Stimulated activated naive CD4-positive, alpha-beta T cell (primary cell): ENCODE measurements at places on chromosomes 5 and 9.

- DNase-seq, result no peak
Measured at GRCh38 chr5:54718656-54719055, 201.1 kb downstream of the SNX18 start.

GRCh38 chr5:119945691-119946090 lies 316.3 kb downstream of the FAM170A start:
- DNase-seq, result no peak

DNA sequence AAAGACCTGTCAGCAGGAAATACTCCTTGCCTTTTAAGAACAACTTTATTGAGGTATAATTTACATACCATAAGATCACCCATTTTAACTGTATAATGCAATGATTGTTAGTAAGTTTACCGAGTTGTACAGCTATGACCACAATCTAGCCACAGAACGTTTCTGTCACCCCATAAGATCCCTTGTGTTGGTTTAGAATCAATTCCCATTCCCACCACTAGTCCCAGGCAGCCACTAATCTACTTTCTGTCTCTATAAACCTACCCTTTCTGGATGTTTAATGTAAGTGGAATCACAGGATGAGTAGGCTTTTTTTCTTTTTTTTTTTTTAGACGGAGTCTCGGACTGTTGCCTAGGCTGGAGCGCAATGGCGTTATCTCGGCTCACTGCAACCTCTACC lies 4.4 kb downstream of the GPR107 start:
- no peak for DNase-seq

GRCh38 chr9:82543726-82544125 lies 519.2 kb downstream of the RASEF start:
- DNase-seq, result no peak

- no peak for DNase-seq
Measured at GRCh38 chr5:122770477-122770876, 4.4 kb upstream of the SNX2 start.

- DNase-seq, result no peak
Measured at GRCh38 chr9:96486386-96487028, 36.5 kb downstream of the HABP4 start.

GRCh38 chr9:129547869-129548570 lies 72.9 kb downstream of the C9orf50 start:
- no peak for DNase-seq

GRCh38 chr5:115831163-115831768 lies 10.1 kb downstream of the ATG12 start:
- no peak for DNase-seq

DNA sequence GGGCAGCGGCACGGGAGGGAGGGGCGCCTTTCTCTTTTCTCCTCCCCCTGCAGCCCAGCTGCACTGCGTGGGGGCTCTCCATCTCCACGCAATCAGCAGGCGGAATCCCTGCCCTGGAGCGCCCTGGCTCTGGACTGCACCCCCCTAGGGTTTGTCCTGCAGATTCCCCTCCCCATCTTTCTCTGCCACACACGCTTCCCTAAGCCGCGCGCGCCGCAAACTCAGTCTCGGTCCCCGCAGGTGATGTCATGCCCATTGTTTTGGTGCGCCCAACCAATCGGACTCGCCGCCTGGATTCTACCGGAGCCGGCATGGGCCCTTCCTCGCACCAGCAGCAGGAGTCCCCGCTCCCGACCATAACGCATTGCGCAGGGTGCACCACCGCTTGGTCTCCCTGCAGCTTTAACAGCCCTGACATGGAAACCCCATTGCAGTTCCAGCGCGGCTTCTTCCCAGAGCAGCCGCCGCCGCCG lies at the start of gene KCNN2:
KCNN2 (plus strand) TSS at position 347 of the 473 bp plus-strand sequence; CDS start at position 417, 70 bp downstream.
- DNase-seq, result no peak

DNA sequence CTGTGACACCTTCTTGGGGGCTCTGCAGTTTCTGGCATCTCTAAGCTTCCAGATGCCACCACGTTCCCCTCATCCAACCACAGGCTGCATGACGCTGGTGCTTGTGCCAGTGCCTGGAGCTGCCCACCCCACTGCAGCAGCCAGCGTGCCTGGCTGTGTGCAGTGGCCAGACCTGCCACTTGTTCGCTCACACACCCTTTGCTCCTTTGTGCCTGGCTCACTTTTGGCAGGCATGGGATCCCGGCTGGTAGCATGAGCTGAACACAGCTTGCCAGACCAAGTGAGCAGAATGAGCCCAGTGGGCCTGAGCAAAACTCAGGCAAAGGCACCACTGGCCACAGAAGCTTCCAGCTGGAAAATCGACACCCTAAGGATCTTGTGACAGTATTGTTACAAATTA lies 562.9 kb upstream of the ACO1 start:
- no peak for DNase-seq

GRCh38 chr9:79955300-79955699 lies 383.5 kb downstream of the TLE4 start:
- no peak for DNase-seq

GRCh38 chr5:126801174-126801991 lies 24.4 kb downstream of the LMNB1 start:
- no peak for DNase-seq

GRCh38 chr9:109590966-109591365 lies 92.9 kb upstream of the PTPN3 start:
- DNase-seq, result no peak

- no peak for DNase-seq
Measured at GRCh38 chr5:98110791-98111190, 662.7 kb upstream of the RGMB start.

GRCh38 chr5:51398875-51399642 lies 15.8 kb downstream of the ISL1 start:
- no peak for DNase-seq

GRCh38 chr9:113398796-113399195 lies 2.3 kb downstream of the ALAD start:
- DNase-seq, result no peak

DNA sequence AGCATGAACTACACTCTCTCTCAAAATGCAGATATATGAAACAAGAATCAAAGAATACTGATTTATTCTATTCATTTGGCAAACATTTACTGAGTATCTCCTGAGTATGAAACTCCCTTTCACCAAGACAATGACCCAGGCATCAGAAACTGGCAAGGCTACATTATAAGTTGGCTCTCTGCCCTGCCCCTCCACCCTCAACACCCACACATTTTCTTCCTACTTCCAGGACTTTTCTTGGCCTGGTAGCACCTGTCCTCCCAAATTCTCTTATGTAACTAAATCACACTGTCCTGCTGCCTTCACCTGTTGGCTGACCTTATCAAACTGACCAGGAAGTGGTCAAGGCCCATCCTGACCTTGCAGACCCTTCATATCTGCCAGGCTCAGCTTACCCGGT lies 3.5 kb downstream of the RASEF start:
- no peak for DNase-seq

GRCh38 chr5:37836592-37837413 lies 3.0 kb downstream of the GDNF start:
- DNase-seq, result no peak

- DNase-seq, result no peak
Measured at GRCh38 chr9:5269249-5269715, 35.2 kb downstream of the RLN2 start.

DNA sequence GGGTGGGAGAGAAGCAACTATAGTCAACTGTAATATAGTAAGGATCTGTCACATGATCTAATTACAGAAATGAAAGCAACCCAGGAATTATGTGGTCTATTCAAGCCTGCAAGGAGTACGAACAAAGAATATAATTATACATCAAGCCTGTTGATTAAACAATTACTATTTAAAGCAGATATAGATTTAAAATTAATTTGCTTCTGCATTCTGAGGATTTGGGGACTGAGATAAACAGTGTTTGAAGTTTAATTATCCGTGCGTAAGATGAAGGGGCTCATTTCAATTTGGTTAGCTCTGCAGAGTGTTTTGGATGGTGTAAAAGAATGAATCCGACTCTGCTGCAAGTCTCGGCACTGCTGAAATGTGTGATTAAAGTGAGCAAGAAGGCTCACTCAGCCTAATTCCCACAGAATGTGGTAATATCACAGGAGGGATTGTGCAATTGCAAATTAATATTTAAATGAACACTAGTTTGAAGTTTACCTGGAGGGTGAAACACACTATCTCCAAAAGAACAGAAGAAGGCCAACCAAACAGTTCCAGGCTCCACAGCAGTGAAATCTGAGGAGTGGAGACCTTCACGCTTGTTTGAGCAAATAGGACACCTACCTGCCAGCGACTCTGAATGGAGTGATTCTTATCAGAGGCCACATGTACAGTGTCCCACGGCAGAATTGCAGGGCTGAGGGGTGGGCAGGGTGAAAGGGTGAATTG lies 420.6 kb upstream of the SLC30A5 start:
- no peak for DNase-seq

DNA sequence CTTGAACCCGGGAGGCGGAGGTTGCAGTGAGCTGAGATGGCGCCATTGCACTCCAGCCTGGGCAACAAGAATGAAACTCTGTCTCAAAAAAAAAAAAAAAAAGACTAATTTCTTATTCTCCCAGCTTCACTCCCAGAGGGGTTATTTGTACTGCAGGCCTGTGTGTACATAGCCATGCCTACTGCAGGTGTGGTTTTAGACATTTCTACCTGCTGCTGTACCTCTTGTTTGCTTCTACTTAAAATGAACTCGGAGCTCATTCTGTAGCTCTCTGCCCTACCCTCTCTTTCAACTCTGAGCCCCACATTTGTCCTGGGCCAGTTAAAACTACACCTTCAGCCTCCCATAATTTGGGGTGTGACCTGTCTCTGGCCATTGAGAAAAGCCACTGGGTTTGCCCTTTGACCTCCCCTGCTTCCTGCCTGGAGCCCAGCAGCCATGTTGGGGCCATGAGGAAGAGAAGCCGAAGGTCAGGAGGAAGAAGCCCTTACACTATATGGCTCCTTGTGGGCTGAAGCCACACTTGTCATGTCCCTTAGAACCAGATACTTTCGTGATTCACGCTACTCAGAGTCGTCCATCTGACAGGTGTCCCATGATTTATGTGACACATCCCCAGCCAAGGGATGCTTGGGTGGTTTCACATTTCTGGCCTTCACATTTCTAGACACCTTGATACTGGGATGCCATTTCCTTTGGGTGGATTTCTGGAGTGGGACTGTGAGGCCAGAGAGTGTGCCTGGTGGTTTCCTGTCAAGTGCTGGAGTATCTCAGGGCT lies 9.4 kb upstream of the CARD19 start:
- DNase-seq, result no peak

DNA sequence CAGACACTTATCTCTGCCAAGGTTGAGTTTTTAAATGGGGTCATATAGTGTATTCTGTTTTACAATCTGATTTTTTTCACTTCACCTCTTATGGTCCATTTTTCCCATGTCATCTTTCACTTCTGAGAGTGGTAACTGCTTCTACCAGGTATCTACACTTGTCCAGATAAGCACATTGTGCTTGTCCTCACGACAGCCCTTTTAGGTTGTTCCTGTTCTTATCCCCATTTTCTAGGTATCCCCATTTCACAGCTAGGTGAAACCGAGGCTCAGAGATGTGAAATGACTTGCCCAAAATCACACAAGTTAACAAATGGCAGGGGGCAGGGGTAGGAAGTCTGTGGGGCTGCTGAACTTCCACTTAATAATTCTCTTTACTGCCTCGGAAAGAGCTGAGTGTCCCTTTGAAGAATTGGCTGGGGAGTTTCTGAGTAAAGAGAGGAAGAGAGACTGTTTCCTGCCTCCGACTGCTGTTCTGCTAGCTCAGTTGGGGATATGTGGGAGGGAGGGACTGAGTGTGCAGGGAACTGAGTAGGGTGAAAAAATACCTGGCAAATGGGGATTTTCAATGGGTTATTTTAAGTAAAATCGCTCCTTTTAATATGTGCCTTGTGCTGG lies 255.4 kb downstream of the GRIA1 start:
- DNase-seq, result no peak

DNA sequence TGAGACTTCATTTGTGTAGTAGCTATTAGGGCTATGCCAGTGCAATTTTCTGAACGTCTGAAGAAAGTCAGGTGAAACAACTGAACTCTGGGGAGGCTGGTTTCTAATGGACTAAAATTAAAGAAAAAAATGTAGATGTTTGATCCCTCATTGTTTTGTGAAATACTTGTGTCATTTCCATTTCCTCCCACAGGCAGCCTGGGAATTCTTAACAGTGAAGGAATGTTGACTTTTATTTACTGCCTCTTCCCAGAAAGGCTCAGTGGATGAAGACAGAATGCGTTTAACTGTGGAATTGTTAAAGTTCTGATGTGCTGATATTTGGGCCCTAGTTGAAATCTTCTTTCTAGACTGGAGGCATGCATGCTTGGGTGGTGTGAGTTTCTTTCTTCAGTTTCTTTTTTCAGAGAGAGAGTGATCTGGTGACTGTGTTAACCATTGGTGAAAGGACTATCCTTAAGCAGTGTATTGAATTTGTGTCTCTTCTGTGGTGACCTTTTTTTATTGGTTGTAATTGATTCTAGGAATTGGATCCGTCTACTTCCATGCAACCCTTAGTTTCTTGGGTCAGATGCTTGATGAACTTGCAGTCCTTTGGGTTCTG lies 15.5 kb downstream of the ACER2 start:
- DNase-seq, result no peak

GRCh38 chr9:95250462-95251221 lies 66.9 kb downstream of the FANCC start:
- DNase-seq, result no peak

DNA sequence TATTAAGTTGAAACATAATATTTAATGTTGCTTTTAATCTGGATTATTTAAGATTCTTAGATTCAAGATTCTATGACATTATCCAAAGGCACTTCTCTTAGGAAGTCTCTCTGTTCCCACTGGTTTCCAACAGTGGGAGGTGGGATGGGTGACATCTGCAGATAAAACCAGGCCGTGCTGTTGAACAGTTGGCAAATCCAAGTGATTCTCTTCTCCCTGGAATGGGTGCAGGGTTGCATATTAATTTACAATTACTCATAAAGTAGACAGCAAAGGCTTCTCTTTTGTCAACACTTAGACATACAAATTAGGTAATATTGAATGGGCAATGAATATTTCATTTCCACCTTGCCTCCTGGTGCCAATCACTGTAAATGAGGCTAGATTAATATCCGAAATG lies 233.7 kb upstream of the IL12B start:
- DNase-seq, result no peak

DNA sequence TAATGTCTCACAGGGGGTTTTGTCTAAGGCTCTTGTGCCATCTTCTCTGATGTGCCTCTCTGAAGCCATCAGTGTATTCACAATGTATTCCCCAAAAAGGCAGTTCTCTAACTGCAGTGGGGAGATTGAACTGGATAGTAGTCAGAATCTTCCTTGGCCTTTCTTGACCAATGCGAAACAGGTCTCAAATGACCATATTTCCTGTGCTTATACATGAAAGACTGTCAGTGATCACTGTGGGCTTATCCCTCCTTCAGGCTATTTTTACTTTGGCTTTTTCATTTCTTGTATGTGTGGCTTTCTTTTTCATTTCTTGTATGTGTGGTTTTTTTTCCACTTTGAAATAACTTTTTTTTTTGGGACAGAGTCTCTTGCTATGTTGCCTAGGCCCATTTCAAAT lies 19.7 kb downstream of the HMGXB3 start:
- DNase-seq, result no peak

DNA sequence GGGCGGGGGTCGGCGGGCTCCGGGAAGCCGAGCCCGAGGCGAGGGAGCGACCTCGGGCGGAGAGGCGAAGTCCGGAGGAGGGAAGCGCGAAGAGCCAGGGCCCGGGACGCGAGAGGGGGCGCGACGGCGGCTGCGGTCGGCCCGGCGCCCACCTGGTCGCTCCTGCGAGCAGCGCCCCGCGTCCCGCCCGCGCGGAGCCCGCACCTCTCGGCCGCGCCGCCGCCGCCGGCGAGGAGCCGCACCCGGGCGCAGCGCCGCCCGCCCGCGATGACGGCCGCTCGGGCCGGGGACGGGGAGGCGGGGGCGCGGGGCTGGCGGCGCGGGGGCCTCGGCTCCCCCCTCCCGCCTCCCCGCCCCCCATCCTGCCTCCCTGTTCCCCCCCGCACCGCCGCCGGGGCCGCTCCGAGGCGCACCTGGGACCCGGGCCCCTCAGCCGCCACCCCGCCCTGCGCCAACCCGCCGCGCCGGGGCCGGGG lies 2.6 kb downstream of the NR5A1 start:
- DNase-seq, result no peak
